ENCODE measurements at places on chromosomes 13 and 19.

DNA sequence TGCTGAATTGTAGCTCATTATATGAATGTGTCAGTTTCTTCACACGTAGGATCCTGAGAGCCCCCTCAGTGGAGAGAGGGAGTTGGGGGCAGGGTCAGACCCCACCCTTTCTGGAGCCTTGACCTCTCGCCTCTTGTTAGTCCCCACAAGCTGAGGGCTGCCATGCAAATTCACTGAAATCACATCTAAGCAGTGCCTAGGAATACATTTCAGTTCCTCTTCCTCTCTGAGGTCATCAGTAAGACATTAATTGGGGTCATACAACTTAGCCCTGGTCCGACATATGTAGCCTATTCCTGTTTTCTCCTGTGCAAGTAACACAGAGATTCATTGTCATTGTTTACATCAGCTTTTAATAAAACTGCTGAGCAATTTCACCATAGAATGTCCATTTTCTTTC lies 30.0 kb downstream of the MYO9B start:
- no peak for DNase-seq

DNA sequence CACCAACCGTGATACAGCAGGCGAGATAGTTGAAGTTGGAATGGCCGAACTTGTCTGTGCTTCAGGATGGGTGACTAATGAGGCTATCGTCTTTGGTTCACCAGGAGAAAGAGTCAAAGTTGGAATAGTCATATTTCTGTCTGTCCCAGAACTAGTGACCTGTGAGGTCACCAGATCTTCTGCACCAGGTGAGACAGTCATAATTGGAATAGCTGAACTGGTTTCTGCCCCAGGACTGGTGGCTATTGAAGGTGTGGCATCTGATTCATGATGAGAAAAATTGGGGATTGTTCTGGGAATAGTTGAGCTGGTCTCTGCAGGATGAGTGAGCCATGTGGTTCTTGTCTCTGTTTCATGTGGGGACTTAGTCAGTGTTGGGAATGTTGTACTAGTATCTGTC lies 71.6 kb downstream of the MUC16 start:
- DNase-seq: no peak

GRCh38 chr13:36992362-36992761 lies 6.8 kb downstream of the ALG5 start:
- DNase-seq: no peak

- DNase-seq: no peak
These were observed 126.7 kb downstream of the SOX1 start for GRCh38 chr13:112193463-112194166.

DNA sequence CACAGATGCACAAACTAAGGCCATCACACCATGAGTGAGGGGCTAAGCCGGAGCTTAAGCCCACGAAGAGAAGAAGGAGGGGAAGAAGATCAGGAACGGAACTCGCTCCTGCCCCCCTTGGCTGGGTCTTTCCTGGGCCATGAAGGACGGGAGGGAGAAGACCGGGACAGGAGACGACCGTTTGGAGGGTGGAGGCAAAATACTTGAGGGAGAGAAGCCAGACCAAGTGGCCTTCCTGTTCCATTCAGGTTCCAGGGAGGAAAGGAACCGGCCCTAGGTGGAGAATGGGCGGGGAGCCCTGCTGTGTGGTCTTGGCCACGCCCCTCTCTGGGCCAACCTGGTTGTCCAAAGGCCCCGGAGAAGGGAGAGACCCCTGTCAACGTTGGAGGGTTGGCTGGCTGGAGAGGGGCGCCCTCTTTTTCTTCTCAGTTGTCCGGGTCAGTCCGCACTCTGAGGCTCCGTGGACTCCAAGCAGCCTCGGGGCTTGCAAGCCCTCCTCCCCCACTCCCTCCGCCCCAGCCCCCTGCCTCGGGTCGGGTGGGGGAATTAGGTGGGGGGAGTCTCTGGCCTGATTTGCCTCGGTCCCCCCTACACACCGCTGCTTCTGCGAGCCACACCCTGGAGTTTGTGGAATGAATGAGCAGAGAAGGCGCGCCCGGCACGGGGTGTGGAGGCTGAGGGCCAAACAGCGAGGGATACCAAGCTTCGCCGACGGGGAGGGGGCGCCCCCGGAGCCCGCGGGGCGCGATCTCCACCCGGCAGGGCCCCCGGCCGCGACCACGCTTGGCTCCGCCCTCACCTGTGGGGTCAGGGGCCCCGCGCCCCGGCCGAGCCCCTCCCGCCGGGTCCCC lies 757 bp downstream of the FBN3 start:
- no peak for DNase-seq

GRCh38 chr19:49357186-49357585 lies 5.0 kb downstream of the TEAD2 start:
- no peak for DNase-seq

DNA sequence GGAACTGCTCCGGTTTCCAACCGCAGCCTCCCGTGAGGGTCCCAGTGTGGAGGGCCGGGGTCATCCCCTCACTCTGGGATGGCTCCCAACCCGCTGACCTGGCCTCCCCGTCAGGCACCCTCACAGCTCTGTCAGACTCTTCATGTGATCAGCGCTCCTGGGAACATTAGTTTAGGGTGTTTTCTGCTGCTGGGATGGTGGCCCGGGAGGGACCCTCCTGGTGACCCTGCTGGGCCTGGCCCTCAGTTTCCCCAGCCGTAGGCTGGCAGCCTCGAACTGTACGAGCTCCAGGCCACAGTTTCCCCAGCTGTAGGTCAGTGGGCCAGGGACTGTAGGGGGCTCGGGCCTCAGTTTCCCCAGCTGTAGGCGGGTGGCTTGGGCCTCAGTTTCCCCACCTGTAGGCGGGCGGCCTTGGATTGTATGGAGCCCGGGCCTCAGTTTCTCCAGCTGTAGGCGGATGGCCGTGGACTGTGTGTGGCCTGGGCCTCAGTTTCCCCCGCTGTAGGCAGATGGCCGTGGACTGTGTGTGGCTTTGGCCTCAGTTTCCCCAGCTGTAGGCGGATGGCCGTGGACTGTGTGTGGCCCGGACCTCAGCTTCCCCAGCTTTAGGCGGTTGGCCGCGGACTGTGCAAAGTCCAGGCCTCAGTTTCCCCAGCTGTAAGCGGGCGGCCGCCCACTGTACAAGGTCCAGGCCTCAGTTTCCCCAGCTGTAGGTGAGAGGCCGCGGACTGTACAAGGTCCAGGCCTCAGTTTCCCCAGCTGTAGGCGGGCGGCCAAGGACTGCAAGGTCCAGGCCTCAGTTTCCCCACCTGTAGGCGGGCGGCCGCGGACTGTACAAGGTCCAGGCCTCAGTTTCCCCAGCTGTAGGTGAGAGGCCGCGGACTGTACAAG lies 1.3 kb upstream of the PTBP1 start:
- DNase-seq: peak; percentile 74

DNA sequence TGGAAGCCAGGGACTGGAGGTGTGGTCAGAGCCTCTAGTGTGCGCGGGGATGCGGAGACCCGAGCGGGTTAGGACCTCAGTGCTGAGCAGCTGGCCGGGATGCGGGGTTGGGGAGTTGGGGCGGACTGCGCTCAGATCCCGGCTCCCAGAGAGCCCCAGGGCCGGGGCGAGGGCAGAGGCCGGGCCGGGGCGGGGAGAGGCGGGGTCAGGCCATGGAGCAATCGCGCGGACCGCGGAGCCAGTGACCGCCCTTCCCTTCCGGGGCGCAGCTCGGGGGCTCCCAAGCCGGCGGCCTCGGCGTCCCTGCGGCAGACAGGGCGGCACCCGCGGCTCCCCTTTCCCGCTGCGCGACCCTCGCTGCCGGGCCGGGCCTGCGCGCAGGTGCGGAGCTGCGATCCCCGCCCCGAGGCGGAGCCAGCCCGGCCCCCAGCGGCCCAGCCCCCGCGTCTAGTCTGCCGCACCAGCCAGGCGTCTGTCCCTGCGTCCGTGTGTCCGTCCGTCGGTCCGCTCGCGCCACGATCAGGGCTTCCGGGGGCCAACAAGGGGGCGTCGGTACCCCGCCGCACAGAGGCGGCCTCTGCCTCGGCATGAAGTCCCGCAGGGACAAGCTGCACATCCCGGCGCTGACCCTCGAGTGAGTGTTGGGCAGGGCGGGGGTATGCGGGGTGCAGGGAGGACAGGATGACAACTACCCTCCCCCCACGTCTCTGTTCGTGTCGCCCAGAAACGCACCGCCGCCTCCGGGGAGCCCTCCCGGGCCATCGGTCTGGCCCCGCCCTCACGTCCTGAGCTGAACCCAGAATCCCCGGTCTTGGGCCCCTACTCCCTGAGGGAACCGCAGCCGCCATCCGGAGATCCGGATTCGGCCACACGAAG lies 12.4 kb downstream of the MAST3 start:
- no peak for DNase-seq

DNA sequence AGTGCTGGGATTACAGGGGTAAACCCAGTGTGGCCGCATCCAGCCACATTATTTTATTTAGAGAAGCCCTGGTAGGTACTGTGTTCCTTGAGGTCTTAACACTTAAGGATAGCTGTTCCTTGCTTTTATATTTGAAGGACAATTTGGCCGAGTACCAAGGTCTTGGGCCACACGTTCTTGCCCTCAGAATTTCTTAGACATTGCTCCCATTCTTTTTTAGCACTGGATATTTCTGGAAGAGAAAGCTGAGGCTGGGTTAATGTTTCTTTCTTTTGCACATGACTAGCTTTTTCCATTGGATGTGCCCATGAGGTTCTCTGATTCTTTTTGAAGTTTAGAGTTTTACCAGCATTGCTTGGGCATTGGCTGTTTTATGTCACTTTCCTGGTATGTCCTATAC lies 5.5 kb upstream of the RNF113B start:
- DNase-seq: no peak

DNA sequence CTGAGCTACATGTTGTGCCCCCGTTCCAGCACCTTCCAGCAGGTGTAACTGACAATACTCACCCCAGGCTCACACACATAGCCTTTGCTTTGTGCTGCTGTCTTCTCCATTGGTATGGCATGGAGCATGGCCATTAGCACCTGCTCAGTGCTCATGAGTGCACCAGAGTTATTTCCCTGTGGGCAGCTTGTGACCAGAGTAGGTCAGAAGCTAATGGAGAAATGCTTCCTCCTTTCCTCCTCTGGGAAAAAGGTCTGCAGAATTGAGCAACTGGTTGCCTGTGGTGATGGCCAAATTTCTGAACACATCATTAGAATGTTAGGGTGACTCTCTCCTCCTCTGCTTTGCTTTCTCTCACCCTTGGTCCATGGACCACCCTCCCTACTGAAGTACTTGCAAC lies 344.5 kb upstream of the TMTC4 start:
- no peak for DNase-seq

DNA sequence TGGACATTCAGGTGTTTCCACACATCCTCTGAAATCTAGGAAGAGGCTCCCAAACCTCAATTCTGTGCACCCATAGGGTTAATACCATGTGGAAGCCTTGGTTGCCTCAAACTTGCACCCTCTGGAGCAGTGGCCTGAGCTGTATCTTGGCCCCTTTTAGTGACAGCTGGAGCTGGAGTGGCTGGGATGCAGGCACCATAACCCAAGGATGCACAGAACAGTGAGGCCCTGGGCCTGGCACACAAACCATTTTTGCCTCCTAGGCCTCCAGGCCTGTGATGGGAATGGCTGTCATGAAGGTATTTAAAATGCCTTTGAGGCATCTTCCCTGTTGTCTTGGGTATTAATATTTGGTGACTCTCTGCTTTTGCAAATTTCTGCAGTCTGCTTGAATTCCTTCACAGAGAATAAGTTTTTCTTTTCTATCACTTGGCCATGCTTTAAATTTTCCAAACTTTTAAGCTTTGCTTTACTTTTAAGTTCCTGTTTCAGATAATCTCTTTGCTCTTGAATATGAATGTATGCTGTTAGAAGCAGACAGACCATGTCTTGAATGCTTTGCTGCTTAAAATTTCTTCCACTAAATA lies 1594.5 kb upstream of the PCDH20 start:
- DNase-seq: no peak

GRCh38 chr19:2046046-2046907 lies 4.8 kb downstream of the MKNK2 start:
- peak; percentile 86 for DNase-seq

DNA sequence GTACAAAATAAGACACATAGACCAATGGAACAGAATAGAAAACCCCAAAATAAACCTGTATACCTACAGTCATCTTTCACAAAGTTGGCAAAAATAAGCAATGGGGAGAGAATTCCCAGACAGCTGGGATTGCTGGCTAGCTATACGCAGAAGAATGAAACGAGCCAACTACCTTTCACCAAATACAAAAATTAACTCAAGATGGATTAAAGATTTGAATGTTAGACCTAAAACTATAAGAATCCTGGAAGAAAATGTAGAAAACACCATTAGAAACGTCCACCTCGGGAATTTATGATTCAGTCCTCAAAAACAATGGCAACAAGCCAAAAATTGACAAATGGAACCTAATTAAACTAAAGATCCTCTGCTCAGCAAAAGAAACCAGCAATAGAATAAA lies 408.1 kb upstream of the SLITRK1 start:
- no peak for DNase-seq

DNA sequence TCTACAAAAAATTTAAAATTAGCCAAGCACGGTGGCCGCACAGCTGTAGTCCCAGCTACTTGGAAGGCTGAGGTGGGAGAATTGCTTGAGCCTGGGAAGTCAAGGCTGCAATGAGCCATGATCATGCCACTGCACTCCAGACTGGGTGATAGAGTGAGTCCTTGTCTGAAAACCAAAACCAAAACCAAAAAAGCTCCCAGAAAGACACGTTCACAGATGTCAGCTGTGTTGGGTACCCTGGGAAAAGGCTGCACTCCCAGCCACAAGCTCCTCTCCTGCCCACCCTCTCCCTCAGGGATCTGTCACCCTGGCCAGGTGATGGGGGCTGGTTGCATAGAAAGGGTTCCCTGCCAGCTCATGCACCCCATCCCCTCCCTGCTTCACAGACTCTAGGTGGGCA lies 53.3 kb downstream of the RNF6 start:
- no peak for DNase-seq
